ENCODE measurements at places on chromosomes 11 and 22.

DNA sequence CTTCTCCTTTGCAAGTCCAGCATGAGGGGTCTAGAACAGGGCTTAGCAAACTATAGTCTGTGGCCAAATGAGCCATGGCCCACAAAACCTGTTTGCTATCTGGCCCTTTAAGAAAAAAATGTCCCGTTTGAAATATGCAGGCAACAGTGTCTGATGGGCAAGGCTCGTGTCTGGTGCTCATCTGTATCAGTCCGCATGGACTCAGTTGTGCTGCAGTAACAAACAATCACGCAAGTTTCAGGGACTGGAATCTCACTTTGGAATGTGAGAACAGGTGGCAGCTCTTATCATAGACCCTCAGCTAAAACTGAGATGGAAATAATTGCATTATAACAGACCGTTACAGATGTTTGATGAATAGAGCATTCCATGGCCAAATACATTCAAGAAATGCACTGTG, 19.1 kb upstream of the PVALB start:
- no peak for DNase-seq

GRCh38 chr11:134429106-134429505, 17.1 kb upstream of the B3GAT1 start:
- no peak for DNase-seq

DNA sequence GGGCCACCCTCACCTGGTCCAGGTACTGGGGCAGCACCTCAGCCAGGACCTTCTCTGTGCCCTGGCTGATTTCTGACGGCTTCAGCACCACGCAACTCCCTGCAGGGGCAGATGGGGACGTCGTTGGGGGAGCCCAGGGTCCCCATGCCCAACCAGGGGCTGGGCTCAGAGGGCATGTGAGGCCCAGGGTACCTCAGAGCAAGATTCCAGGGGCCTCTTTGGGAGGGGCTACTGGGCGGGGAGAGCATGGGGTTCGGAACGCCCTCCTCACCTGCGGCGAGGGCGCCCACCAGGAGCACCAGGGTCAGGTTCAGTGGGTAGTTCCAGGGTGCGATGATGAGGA, 8.1 kb downstream of the ALDH3B2 start:
- DNase-seq = no peak

GRCh38 chr11:65637794-65638419, at the start of gene SIPA1:
Gene SIPA1 (plus strand): TSS chr11:65638101. CDS start chr11:65640922, 2,821 bp downstream.
- DNase-seq = peak; percentile 56

DNA sequence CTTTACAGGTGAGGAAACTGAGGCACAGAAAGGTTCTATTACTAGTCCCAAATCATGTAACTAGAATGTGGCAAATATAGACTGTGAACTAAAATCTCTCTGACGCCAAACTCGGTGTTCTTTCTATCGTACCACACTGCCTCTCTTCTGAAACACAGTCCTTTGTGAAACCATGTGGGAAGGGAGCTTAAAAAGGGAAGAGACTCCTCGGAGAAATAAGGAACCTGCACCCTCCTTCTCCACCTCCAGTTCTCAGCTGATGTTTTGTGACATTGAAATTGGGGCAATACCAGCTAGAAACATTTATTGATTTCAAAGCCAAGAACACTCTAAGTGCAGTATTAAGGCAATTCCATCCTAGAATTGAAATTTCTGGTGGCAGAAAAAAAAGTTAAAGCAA, 76.4 kb upstream of the DRD2 start:
- DNase-seq = no peak

GRCh38 chr11:61111786-61112517, 9.7 kb downstream of the CD5 start:
- DNase-seq = no peak

GRCh38 chr22:35552196-35552842, 11.7 kb downstream of the RASD2 start:
- DNase-seq = peak; percentile 53

- no peak for DNase-seq
Measured at GRCh38 chr11:115146425-115146824, 357.8 kb downstream of the CADM1 start.

DNA sequence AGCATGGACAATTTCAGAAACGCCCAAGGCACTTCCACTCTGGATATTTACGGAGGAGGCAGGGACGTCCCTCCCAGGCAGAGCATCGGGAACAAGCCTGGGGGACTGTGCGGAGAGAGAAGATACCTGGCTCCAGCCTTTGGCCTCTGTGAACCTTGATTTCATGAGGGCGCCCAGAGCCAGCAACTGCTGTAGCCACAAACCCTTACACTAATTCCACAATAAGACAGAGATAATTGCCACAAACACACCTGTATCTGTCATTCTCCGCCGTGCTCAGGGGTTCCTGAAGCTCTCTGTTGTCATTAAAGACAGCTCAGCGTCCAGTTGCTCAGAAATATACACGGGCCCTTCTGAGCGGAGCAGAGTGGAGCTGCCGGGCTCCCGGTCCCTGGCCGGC, 1292.1 kb downstream of the TBC1D22A start:
- no peak for DNase-seq

DNA sequence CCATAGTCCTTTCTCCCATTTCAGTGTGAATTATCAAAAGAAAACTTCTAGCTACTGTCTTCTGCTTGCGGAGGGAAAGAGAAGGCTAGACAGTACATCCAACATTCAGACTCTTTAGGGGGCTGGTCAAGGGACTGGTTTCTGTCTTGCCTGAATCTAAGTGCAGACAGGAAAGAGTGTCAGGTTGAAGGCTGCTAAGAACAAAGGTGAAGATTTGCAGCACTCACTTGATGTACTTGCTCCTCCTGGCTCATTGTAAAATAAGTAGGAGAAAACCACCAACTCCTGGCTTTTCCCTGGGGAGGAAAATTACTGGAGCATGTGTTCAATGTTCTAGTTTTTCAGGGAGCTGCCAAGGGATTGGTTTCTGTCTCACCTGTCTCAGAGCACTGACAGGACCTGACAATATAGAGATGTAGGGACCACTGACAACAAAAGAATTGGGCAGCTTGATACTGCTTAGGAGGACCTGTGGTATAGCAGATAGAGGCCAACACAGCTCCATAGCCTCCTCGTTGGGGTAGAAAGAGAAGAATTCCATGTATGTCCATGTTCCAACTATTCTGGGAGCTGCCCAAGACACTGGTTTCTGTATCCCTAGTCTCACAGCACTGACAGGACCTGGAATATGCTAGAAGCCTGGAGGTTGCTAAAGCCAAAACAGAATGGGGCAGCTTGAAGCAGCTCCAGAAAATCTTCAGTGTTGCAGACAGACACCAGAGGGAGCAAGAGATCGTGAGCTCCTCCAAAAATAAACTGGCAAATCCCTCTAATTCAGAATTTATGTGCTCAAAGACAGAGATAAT, 39.7 kb upstream of the MMP12 start:
- no peak for DNase-seq

- no peak for DNase-seq
Measured at GRCh38 chr11:30587269-30587812, 1.2 kb upstream of the MPPED2 start.

DNA sequence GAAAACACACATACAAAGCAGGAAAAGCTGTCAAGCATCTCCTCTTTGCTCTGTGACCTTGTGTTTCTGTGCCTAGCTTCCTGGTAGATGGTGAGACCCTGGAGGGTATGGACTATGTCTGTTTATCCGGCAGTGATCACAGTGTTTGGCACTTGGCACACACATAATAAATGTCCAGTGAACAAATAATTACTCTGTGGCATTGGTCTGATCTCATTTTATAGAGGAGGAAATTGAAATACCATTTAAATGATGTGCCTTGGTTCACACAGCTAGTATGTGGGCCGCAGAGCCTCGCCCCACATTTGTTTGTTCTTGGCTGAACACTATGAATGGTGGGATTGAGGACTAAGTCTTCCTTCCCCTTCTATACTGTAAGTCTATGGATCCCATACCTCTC, 104.7 kb upstream of the SPON1 start:
- DNase-seq = no peak

DNA sequence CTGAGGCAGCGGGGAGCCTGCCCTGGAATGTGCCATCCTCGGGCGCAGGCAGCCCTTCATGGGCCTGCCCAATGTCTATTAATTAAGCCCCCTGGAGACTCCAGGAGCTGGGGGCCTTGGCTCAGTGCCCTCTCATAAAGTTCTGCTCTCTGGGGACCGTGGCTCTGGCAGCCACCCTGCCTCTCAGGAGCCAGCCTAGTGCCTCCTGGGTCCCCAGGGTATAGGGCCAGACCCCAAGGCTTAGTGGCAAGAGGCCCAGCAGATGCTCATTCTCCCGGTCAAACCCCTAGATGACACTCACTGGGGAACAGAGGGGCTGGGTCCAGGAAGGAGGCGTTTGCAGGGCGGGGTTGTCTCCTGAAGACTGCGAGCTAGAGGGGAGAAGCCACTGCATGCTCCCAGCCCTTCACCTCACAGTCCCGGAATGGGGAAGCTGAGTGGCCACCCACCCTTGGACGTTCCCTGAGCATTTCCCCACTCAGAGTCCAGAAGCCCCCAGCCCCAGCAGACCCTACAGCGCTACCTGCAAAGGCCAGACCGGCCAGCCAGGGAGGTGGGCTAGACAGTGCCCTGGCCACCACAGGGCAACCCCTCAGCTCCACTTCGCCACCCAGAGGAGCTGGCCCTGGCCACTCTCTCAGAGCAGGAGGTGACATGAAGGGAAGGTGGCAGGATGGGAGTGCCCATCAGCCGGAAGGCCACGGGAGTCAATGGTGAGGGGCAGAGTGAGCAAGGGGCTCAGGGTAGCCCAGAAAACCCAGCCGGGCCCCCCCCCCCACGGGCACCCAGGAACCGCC, 83.0 kb downstream of the CDKN1C start:
- DNase-seq = no peak

DNA sequence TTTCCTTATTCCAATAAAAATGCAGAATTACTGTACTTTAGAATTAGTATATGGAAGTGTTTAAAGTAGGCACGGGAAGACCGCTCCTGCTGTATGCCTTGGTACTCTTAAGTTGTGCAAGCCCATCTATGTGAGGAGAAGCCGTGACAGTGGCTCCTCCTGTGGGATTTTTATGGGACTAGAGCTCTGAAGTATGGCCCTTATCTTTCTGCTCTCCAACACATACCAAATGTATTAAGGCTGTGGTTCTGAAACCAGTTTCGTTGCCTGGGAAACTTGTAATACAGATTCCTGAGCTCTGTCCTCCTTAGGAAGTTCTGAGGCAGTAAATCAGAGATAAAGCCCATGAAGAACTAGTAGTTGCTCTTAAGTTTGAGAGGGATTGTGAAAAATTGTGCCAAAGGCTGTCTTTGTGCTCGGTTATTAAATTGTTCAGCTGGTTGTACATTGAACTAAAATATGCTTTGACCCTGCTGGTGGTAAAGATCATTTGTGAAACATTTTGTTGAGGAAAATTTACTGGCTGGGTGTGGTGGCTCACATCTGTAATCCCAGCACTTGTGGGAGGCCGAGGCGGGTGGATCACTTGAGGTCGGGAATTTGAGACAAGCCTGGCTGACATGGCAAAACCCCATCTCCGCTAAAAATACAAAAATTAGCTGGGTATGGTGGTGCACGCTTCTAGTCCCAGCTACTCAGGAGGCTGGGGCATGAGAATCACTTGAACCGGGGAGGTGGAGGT, 29.3 kb downstream of the RTN3 start:
- no peak for DNase-seq

DNA sequence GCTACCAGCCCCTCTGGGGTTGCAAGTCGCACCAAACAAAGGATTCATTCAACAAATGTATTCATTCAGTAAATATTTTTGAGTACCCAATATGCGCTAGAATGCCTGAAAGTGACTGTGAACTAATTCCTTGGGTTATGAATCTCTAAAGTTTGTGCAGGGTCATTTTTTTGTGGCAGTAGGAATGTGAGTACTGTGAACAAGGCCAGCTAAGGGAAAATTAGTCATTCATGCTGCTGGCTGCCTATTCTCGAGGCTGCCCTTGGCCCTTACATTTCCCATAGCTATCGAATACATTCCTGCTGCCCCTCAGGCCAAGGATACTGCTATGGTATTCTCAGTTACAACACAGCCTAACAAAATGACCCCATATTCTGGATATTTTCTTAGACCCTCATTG, 141.6 kb downstream of the TRPC6 start:
- no peak for DNase-seq

Measured in activated CD8-positive, alpha-beta memory T cell treated with anti-CD3 and anti-CD28 coated beads for 48 hours (primary cell).